ENCODE measurements at places on chromosomes 5 and 9.

- DNase-seq: no peak
Observed at GRCh38 chr5:172939071-172939470, 20.2 kb upstream of the RPL26L1 start.

DNA sequence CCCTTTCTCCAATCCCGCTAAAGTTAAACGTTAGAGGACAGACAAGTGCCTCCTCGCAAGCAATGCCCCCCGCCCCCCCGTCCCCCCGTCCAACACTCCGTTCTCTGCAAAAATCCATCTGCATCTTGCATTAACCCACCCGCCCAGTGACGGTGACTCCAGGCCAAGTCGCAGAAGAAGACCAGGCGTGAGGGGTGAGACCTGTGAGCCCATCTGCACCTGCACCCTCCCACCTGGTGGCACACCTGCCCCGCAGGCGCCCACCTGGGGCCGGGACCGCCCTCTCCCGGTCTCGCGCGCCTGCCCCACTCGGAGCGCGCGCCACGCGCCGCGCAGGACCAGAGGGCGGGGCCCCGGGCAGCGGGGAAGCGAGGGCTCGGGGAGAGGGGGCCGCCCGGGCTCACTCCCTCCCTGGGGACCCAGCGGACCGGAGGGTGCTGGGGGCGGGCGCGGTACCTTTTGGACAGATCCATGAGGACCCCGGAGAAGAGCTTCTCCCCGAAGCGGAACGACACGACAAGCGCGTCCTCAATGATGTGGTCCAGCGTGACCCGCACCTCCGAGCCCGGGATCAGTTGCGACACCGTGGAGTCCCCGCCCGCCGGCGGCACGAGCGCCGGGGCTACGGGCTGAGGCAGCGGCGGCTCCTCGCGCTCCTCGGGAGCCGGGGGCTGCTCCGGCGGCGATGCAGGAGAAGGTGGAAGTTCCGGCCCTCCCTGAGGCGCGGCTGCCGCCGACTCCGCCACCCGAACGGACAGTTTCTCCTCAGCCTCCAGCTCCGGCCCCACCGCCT, 705 bp downstream of the PWWP2A start:
- DNase-seq: no peak

- DNase-seq: no peak
Observed at GRCh38 chr9:9592104-9592503, 1020.7 kb downstream of the PTPRD start.

GRCh38 chr5:36017004-36017403, 25.8 kb upstream of the UGT3A1 start:
- DNase-seq: no peak

- no peak for DNase-seq
Observed at GRCh38 chr9:76396144-76396543, 1.9 kb upstream of the RFK start.

GRCh38 chr5:154842689-154843530, 7.5 kb downstream of the FAXDC2 start:
- DNase-seq: no peak

GRCh38 chr5:17436350-17436749, 61.7 kb upstream of the TAF11L2 start:
- no peak for DNase-seq

GRCh38 chr5:14424011-14424685, 157.4 kb upstream of the OTULINL start:
- DNase-seq: no peak

GRCh38 chr5:51599587-51599986, 216.3 kb downstream of the ISL1 start:
- no peak for DNase-seq

GRCh38 chr5:168908207-168908606, 329.0 kb upstream of the PANK3 start:
- no peak for DNase-seq

DNA sequence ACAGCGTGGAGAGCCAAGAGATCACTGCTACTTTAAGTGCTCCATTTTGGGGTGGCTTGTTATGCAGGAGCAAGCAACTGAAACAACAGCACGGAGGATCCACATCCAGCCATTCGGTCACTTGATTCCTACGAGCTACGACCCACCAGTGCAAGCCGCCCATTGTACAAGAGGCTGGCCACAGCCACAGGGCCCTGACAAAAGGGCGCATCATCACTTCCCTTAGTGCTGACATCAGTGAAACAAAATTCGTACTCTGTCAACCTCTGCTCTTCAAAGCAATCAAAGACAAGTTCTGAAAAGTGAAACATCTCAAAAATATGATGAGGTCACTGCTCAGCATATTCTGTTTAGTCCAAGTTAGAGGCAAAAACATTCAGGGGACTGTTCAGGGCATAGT, 168.4 kb downstream of the GADD45G start:
- no peak for DNase-seq

GRCh38 chr9:127262602-127263001, 2.0 kb upstream of the GARNL3 start:
- DNase-seq: no peak

- no peak for DNase-seq
Observed at GRCh38 chr9:126609711-126610388, 3.9 kb upstream of the LMX1B start.

DNA sequence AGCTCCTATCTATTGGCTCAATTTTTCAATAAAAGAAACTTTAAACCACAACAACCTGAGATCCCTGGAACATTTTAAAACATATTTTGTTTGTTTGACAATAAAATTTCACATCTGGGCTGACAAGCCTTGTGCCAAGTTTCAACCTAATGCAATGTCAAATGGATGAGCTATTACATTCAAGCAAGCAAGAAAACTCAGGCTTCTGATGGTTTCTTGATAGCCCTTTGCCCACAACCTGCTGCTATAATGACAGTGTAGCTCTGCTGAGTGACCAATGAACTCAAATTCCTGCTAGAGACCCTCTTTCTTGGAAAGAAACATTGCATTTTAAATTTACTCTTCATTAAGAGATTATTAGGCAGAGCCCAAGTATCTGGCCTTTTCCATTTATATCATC, 472.9 kb downstream of the ARHGEF28 start:
- DNase-seq: no peak

- no peak for DNase-seq
Observed at GRCh38 chr9:133737071-133737773, 930 bp downstream of the SARDH start.

DNA sequence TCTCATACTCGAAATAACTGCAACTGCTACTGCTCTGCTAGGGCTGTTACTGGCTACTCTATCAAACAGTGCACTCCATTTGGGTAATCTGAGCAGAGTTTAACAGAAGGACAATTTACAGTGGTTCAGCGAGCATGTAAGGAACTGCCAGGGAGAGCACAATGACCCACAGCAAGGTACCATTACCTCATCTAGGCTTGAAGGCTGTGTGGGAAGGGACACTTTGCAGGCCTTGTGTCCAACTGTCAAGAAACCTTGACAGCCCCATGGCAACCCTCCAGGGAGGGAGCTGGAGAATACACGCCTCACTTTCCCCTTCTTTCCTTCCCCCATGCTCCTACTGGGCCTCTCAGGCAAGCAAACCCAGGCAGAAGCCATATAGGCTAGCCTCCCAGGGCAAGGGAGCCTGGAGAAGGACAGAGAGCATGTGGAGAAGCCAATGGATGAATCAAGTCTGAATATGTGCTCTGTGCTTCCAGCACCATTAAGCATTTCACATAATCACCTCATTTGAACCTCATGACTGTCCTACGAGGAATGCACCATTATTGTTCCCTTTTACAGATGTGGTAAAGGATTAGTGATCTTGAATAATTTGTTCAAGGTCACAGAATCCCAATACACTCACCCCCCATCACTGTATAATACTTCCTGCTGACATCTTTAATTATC, 49.9 kb upstream of the JAK2 start:
- DNase-seq: peak; percentile 34

- peak; percentile 71 for DNase-seq
Observed at GRCh38 chr5:97162045-97162444, 19.6 kb upstream of the LIX1 start.

GRCh38 chr9:130689937-130690700, 3.5 kb upstream of the EXOSC2 start:
- no peak for DNase-seq

DNA sequence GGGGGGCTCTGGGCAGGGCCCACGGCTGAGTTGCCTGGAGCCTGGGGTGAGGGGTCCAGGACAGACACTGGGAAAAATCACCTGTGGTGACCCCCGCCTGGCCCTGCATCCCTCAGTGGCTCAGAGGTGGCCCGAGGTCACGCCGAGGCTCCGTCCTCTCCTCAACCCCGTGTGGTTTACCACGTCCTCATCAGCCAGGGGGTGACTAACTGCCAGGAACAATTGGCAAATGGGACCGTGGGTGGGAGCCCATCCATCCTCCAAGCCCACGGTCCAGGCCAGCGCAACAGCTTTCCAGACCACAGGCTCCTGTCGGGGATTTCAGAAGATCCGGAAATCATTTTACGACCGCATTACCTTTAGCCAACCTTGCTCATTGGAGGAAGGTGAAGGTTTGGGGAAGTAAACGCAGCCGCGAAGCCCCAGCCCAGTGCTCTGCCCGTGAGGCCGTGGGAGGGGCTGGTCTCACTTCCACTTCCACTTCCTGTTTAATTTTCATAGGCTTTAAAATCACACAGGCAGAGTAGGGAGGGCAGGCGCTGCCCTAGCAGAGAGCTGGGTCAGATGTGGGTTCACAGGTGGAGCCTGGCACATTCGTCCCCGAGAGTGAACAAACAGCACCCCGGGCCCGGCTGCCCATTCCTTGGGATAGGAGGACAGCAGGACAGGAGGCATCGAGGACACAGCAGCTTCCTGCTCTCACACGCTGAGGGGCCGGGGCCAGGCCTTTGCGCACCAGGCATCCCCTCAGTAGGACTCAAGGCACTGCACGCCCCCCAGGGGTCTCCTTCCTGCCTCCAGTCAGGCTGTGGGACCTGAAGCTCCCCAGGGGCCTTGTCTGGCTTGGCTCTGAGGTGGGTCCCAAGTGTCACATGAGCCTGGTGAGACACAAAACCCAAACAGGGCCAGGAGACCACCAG, 19.8 kb upstream of the SLC9A3 start:
- DNase-seq: no peak

DNA sequence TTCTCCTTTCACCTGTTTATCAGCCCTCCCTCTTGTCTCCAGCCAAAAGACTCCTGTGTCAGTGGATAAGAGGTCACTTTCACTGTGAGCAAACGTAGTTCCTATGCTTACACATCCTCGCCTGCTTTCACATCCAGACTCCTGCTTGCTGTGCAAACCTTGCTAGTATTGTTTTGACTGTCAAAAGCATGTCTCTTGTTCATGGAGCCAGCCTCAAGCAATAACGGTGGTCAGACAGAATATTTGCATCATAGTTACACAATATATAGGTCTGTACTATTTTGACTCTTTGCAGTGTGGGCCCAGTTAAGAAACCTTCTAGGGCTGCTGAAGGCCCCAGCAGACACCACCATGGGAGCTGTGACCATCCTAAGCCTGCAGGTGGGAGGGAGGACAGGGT, 420.0 kb downstream of the SEMA5A start:
- no peak for DNase-seq

DNA sequence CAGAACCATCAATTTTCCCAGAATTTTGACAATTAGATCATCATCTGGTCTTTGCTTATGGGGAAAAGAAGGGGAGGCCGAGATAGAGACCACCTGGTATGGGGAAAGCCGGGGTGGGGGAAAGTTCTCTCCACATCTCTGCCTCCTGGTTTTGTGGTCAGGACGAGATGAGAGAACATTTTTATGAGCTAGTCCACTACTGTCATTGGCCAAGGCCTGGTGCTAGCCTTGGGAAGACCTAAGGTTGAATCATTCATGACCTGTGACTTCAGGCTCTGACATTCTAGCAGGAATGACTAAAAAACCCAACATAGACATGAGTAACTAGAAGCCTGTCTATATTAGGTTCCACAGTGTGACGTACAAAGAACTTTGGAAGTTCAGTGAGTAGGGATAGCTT, 135.2 kb downstream of the PTTG1 start:
- DNase-seq: no peak

DNA sequence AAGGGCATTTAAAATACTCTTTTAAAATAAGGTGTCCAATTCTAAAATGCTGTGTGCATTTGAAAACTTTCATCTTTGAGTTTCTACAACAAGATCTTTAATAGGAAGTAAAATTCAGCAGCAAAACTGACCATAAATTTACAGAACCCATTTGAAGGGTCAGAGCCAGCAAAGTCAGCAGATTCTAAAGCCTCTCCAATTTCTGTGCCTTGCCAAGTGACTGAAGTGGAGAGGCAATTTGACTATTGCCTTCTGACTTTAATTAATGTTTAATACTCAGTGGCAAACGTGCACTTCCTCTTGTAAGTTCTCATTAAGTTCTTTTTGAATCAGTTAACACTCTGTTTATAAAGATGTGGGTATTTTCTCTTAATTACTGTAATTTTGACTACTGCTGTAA, 155.2 kb downstream of the BAAT start:
- no peak for DNase-seq

DNA sequence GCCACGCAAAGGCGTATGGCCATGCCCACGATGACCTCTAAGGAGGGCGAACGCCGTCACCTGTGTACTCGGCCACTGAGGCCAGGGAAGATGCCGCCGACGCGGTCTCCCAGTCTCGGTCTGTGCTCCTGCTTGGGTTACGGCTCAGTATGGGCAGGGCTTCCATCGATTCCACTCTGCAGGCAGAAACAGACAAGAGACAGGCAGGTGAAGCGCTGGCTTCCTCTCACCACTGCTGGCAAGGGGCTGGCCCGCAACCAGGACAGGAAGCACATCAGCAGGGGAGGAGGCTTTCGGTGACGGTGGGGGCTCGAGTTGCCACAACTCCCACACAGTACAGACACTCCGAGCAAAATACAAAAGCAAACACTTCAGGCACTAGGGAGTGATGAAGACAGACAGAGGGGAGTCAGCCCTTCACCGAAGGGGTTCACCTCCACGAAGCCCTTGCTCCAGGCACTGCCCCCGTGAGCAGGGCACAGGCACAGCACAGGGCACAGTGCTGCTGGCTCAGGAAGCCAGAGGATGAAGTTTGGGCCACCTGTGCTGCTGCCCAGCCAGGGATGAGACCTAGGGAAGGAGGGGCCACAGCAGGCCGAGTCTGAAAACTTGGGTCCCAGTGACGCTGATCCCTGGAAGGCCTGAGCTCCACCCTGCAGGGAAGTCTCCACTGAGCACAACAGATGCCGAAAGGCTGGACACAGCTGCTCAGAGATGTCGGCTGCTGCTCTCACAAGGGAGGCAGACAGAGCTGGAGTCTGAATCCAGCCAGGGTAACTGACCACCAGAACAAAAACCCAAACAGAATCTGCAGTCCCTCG, 91.3 kb downstream of the CAMSAP1 start:
- no peak for DNase-seq

DNA sequence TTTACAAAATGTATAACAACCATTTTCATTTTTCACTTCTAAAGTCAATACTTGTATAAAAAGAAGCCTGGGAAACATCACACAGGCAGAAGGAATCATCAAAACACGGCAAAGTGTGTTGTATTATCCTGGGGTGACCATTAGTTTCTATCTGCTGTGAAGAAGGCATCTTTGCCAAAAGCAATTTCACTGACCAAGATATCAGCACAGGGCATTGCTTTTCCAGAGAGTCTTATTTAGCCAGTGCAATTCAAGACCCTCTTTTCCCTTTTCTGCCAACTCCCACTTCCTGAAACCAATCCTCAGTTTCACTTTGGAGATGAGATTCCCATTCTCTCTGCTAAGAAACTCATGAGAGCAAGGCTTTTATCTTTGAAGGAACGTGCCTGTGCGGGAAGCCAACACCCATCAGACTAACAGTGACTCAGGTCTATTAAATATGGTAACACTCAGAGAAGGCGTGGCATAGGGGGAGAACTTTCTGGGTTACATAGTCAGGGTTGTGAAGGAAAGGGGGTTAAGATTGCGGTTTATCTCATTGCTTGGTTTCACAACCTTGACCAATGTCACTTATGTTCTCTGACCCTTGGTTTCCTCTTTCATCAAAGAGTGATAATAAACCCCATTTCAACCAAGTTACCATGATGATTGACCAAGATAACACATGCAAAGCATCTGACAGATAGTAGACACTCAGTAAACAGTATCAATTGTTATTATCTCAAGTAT, 666.9 kb upstream of the KLF4 start:
- no peak for DNase-seq
